ENCODE measurements at places on chromosomes 5 and 9. TPM values are rescaled to one million over a fixed set of nuclear protein-coding genes. Genes with fewer than 3 reads are reported as not detected.

Gene ZNF189
- total RNA-seq = 8.8 TPM

Gene LCN9
- not detected for total RNA-seq

Gene PRELID2
- total RNA-seq = 11.0 TPM

Gene ERAP2
- total RNA-seq = 1.6 TPM

Gene UBE2B
- 64.8 TPM for total RNA-seq

Gene SH3TC2
- 0.73 TPM for total RNA-seq

Gene PCDHB2
- total RNA-seq = 4.1 TPM

Gene PCDHGA3
- total RNA-seq = not detected

Gene WWC1
- total RNA-seq = 80.3 TPM

Gene DMRT3
- total RNA-seq = not detected

Gene MED27
- total RNA-seq = 35.9 TPM

Gene CCIN
- not detected for total RNA-seq

Gene F2RL1
- 283 TPM for total RNA-seq

Gene SPATA6L
- total RNA-seq = 2.8 TPM

Gene NR6A1
- 1.7 TPM for total RNA-seq

Gene SOX30
- not detected for total RNA-seq

Gene SLCO6A1
- not detected for total RNA-seq

Gene CHSY3
- 0.16 TPM for total RNA-seq

All from A549 treated with GW870086 at 1 μM for 4 hours (cell line).